ENCODE measurements at places on chromosomes 4 and X.

- DNase-seq: no peak
Measured at GRCh38 chr4:186205156-186205555, 13.8 kb downstream of the CYP4V2 start.

DNA sequence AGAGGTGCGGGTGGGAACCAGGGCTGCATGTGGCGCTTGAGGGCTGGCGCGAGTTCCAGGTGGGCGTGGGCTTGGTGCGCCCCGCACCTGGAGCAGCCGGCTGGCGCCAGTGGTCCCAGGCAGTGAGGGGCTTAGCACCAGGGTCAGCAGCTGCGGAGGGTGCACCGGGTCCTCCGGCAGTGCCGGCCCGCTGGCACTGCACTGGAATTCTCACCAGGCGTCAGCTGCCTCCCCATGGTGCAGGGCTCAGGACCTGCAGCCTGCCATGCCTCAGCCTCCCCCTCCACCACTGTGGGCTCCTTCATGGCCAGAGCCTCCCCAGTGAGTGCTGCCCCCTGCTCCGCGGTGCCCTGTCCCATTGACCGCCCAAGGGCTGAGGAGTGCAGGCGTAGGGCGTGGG is 174.0 kb downstream of the ADAM29 start:
- no peak for DNase-seq

DNA sequence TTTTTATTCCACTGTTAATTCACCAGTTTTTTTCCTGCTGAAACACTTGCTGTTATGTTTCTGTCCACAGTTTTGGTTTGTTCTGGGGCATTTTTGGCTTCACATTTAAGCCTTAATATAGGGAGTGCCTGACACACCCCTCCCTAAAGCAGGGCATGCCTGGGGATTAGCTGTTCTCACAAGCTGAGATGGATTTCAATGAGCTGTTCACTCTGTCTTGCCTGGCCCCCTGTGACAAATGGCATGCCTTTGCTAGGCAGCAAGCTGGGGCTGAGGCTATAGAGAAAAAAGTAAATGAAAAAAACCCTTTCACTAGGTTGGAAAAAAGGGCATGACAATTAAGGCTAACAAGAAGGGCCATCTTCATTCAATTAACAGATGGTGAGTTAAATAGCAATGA is 22.4 kb downstream of the LPAR4 start:
- DNase-seq: no peak

GRCh38 chr4:55866290-55866907 is 13.0 kb downstream of the EXOC1 start:
- DNase-seq: no peak

DNA sequence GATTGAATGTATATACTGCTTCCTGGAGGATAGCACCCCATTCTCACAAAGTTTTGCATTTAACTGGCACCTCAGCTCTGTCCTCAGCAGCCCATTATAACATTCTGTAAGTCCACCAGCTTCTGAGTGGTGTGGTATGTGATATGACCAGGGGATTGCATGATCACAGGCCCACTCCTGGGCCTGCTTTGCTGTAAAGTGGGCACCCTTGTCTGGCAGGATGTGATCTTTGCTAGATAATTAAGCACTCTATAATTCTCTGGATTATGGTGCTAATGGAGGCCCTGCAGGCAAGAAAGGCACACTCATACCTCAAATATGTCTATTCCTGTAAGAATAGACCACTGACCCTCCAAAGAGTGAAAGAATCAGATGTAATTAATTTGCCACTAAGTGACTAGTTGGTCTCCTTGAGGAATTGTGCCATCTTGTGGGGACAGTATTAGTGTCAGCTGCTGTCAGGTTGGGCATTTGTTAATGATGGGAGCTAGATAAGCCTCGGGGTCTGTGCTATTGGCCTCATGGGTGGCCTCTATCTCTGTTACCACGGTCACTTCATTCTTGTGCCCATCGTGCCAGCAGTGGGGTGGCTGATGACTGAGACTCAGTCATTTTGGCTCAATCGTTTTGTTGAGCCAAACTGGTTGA is 2.2 kb upstream of the CFI start:
- no peak for DNase-seq

GRCh38 chr4:119050527-119051090 is 85.0 kb upstream of the MYOZ2 start:
- DNase-seq: no peak

DNA sequence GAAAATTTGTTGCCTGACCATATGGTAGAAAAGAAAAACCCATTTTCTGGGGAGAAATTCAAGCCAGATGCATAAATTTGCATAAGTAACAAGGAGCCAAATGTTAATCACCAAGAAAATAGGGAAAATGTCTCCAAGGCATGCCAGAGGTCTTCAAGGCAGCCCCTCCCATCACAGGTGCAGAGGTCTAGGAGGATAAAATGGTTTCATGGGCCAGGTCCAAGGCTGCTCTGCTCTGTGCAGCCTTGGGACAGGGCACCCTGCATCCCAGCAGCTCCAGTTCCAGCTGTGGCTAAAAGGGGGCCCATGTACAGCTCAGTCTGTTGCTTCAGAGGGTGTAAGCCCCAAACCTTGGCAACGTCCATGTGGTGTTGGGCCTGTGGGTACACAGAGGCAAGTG is 200.0 kb downstream of the LARP7 start:
- DNase-seq: no peak

DNA sequence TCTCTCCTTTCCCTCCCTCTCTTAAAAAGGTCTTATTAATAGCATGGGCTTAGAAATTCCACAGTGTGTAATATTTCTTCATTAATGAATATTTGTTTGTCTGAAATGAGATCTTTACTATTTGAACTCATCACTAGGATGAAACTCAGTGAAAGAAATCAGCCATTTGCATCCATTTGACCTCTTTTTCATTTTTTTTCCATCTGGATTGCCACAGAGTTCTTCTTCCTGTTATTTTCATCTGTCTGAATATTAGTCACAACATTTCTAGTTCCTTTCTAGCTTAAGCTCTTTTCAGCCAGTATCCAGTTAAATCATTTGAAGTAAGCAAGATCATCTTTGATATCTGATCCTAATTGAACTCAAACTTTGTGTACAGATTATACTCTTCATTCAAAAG is 69.2 kb upstream of the PLS3 start:
- DNase-seq: no peak

DNA sequence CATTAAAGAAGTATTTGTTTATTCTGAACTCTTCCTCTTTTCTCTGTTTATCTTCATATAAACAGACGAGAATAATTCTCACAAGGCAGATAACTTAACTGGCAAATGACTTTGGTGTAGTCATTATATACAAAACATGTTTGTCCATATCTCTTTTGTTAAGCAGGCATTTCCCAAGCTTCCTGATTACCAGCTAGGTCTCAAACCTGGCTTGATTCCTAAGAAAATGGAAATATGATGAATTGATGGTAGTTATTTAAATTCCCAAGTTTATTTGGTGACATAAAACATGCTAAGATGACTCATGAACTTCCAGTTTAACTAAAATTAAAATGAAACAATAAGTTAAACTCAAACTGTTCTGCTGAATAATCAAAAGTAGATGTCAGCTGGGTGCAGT is 96.8 kb downstream of the ARSJ start:
- DNase-seq: no peak

DNA sequence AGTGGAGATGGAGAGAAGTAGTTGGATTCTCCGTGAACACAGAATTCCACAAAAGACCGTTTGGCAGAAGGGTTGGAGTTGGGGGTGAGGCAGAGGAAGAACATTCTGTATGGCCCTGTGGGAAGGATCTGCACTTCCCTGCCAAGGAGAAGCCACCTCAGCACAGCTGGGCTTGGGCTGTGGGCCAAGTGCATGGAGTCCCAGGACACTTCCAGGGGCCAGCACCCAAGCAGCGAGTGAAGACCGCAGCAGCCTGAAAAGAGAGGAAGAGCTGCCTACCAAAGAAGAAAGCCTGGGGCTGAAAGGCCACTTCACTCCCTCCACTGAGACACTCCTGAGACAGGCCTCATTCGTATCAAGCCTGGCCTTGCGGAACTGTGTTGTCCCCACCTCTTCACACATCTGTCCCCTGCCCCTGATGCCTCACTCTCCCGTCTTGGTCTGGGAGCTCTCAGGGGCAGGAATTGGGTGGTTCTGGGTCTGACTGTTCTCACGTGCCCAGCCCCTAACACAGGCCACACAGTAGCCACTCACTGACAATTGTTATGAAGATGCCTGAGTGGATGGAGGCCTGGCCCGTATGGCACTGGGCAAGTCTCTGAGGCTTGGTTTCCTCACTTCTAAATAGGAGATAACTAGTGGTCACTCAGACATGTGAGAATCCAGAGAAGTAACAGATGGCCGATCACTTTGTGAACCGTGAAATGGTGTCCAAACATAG is 3.3 kb upstream of the AWAT2 start:
- DNase-seq: no peak

DNA sequence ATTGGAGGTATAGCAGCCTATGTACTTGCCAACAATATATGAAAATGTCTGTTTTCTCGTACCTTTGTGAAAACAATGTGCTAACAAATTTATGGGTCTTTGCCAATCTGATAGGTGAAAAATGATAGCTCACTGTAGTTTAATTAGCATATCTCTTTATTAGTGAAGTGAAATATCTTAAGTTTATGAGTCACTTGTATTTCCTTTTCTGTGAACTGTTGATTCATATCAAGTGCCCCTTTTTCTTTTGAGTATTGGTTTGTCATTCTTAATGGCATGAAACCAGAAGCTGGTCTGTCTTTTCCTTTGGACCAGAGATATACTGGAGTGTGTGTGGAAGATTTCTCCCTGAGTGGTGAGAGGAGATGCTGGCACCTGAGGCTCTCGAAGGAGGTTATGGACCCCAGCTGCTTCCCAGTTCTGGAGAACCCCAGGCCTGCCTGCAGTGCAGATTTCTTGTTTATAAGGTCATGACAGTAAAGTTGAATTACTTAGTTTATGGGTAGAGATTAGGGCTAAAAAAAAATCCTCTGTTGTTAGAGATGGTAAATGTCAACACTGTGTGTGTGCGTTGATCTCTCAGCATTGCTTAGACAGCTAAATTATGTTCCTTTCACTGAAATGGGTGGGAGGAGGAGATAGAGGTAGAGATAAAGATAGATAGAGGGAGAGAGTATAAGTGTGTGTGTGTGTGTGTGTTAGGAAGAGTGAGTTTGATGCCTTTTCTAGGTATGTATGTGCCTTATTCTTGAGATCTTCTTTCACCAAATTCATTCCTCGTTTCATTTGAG is 89.9 kb downstream of the REPS2 start:
- no peak for DNase-seq

DNA sequence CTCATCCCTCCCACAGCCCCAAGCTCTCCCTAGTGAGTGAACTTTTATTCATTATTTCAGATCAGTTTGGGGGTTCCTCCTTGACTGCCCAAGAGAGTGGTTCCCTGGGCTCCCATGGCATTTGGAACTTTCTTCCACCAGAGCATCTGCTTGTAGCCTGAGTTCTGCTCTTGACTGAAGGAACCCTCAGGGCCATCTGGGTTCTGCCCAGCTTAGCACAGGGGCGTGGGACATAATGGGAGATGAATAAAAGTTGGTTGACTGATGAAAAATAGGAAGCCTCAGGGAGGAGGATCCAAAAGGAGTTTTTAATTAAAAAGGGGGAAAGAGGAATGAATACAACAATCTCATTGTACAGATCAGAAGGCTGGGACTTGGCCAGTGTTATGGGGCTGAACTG is 73.4 kb downstream of the CYTL1 start:
- no peak for DNase-seq

DNA sequence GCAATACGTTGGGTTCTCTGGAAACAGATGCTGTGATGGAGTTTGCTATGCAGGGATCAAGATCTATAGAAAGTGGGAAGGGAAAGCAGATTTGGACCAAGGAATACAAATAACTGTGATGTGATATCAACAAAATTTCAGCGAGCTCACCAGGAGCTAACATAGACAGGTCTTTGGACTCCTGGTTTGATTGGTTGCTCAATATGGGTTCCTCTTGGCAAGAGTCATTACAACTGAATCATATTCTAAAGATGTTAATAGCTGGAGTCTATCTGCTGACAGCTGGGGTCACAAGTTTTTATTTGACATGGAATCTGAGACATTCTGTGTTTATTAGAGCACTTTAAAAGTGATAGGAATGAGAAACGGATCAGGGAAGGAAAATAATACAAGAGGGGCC is 637.6 kb upstream of the GNPDA2 start:
- DNase-seq: no peak

DNA sequence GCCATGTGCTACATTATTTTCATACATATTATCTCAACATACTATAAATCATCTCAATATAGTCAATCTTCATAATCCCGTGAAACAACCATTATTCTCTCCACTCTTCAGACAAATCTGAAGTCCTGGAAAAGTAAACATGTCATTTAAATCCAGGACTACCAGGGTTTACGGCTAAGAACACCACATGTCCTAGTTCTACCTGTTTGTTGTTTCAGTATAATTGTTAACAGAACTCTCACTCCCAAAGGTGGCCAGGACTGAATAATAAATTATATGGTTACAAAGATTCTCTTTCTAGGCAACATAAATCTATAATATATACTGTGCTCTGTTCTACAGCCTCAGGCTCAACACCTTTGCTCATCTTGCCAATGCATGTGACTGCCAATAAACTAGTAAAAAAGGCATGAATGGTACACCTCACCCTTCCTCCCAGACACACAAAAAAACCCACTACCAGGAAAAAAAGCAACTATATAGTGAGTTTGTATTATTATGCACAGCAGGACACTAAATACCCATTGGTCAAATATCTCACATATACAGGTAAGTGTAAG is 20.1 kb downstream of the EIF4E start:
- no peak for DNase-seq

DNA sequence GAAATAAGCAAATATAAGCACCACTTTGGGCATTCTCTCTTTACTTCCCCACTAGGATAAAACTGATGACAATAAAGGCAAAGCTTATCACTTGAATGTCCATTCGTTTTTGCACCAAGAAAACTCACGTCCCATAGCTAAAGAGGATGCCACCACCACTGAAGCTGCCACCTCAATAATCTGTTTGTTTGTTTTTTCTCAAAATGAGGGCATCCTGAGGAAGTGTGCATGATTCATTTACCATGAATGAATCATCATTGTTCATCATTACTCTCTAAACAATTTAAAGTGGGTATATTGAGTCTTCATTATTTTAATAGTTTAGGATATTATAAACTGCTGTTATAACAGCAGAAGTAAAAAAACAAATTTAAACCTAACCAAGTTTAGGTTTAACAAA is 168.2 kb downstream of the DCTD start:
- no peak for DNase-seq

GRCh38 chr4:148287111-148287510 is 155.1 kb downstream of the NR3C2 start:
- no peak for DNase-seq

DNA sequence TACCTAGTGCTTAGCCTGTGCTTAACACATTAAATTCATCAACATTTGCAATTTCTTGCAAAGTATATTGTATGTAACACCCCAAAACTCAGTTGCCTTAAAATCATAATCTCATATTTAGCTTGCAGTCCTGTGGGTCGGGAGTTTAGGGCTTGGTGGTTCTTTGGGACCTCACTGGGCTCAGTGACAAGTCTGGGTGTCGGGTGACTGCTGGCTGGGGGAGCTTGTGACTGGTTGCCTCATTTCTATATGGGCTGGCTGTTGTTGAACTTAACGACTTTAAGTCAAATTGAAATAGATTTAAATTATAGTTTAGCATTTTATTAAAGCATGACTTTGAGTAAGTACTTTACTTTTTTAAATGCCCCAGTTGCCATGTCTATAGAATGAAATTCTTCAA is 401.4 kb upstream of the NR3C2 start:
- DNase-seq: no peak

- no peak for DNase-seq
Measured at GRCh38 chr4:65046192-65047133, 623.8 kb downstream of the EPHA5 start.

All from stimulated activated CD8-positive, alpha-beta memory T cell treated with anti-CD3 and anti-CD28 coated beads, Interleukin-7, amount 100 ng/mL, for 4 hours (primary cell).